ENCODE measurements at places on chromosomes 3 and 15.

- no peak for DNase-seq
Observed at GRCh38 chr15:101149864-101150722, 101.8 kb downstream of the CHSY1 start.

- no peak for DNase-seq
Observed at GRCh38 chr3:34650131-34650530, 851.7 kb downstream of the PDCD6IP start.

- DNase-seq: peak; percentile 17
Observed at GRCh38 chr15:66251790-66252684, 1.5 kb downstream of the MEGF11 start.

DNA sequence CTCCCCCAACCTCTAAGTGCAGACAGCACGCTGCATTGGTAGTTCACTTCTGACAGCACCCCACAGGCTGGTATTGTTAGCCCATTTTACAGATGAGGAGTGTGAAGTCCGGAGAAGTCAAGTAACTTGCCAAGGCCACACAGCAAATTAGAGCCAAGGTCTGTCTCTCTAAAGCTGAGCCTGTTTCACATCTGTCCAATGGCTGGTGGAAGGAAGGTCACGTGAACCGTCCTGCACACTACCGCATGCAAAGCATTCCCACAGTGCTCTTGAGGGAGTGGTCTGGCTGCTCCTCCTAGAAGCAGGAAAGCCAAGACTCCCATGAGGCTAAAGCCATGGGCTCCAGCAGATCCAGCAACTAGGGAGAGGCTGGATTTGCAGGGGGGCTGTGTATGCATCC is 50.0 kb downstream of the MGLL start:
- no peak for DNase-seq

- DNase-seq: no peak
Observed at GRCh38 chr3:186172353-186172752, 63.5 kb upstream of the ETV5 start.

All from stimulated activated CD4-positive, alpha-beta T cell treated with anti-CD3 and anti-CD28 coated beads, Interleukin-2, amount 100 ng/mL, for 4 hours (primary cell).